ENCODE measurements at places on chromosomes 5 and 9.

DNA sequence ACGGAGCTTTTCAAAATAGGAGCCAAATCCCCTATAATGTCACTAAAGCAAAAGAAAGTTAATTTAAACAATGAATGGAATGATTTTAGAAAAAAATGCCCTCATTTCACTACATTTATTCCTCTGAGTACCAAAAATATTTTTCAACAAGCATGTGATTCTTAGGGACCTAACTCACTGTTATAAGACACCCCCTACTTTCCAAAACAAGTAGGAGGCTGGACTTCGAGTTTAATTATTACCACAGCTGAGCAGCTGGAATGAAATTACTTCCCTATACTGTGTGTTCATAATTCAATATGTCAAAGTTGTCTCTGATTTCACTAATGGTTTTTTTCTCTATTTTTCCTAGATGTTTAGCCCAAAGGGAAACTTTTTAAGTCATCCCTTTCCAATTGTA is 61.6 kb downstream of the SAXO1 start:
- DNase-seq, result no peak

- DNase-seq, result no peak
Measured at GRCh38 chr5:518721-519120, 5.5 kb downstream of the SLC9A3 start.

DNA sequence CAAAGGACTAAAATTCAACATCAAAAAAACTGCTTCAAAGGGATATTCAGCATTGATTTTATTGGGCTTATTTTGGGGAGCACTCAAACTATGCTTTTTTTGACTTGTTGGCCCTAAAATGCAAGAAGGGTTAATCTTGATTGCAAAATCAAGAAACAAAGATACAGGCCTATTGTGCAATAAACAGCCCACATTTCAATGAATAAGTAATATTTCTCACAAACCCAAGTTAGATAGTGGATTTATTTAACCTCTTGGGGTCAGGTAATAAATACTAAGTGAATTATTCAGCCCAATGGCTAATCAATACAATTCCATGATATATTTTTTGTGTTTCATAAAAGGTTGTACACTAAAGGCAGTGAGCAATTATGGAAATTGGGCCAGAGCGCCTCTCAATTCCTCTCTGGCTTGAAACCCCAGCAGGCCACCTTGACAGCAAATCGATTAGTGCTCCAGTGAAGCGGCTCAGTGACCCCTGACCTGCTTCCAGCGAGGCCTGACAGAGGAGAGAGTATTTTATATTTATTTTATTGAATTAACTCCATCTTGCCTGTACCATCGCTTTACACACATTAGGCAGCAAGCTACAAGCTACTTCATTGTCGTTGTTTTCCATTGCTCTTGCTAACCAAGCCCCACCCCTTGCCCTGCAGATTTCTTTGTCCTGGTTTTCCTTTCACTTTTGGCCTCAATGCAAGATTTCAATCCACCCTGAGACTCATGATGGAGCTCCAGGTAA is 65.5 kb downstream of the EBF1 start:
- DNase-seq, result no peak

- no peak for DNase-seq
Measured at GRCh38 chr9:69086769-69087168, 51.2 kb downstream of the FXN start.

DNA sequence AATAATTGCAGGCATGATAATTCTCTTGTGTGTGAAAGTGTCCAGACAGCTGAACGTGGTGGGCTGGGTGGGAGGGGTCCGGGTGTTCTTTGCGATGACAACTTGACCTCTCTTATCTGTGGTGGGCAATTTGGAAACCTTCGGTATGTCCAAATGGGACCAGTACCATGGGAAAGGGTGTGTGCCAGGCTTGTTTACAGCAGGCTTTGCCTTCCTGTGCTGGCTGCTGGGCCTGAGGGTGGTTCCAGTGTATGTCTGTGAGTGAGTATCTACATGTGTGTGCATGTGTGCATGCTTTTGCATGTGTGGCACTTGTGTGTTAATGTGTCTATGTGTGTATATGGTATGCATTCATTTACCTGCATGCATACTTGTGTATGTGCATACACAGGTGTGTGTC is 166.4 kb downstream of the GADD45G start:
- DNase-seq, result no peak

DNA sequence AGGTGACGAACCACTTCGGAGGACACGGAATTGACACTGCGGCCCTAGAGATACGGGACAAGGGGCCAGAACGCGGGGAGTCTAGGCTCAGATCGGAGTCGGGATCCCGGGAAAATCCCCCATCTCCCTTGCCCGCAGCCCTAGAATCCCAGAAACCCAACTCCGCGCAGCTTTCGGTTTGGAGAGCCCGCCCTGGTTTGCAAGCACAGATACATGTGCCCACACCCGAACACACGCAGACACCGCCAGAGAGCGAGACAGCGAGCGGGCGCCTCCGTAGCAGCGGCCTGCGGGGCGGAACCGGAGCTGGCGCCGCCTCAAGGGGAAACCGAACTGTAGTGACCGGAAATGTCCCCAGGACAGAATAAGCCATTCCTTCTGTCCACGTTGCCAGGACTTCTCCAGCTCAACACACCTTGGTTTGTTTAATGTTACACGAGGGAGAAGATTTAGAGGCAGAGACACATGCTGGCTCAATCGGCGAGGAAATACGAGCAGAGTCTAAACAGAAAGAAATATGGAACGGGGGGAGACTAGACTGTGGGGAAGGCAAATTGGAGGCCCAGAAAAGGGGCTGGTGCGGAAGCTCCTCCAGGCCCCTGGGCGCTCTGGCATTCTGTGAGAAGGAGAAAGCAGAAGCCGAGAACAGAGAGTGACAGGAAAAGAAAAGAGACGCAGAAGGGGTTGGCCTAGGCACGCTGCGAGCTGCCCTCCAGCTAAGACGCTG is 2.9 kb upstream of the PAX5 start:
- peak; percentile 43 for DNase-seq

- DNase-seq, result no peak
Measured at GRCh38 chr5:180128671-180129261, 57.2 kb upstream of the RNF130 start.

DNA sequence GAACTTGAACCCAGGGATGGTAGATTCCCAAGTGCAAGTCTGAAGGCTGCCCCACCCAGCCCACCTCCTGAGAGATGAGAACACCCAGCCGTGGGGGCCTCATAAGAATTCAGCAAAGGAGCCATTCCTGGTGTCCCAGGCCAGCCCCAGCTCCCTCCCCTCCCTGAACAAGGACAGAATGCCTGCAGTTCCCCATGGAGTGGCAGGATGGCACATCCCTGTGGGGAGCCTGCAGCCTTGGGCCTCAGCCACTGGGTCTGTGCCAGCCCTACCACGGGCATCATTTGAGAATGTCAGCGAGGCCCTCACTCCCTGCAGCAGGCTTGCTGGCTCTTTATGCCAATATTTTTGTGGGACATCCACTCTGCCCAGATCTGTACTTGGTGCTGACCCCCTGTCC is 36.2 kb upstream of the RAPGEF1 start:
- no peak for DNase-seq

DNA sequence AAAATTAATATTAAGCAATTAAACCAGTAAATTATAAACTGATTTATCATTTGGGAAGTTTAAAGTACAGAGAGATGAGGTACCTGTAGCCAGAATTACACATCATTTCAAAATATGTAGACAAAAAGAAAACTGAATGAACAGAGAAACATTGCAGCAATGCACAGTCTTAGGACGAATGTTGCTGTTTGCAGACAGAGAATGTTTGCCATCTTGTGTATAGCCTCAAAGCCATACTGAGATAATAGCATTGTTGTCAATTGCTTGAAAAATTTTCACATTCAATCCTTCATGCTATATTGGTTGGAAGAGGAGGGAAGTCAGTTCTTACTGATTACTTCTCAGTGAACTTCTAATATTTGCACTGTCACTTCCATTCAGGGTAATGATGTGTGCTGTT is 326.2 kb downstream of the PRR16 start:
- no peak for DNase-seq

GRCh38 chr5:31470608-31471007 is 61.3 kb downstream of the DROSHA start:
- DNase-seq, result no peak

- no peak for DNase-seq
Measured at GRCh38 chr5:151581812-151582583, 9.1 kb downstream of the FAT2 start.

GRCh38 chr9:86642721-86643120 is 288.5 kb upstream of the TUT7 start:
- no peak for DNase-seq

DNA sequence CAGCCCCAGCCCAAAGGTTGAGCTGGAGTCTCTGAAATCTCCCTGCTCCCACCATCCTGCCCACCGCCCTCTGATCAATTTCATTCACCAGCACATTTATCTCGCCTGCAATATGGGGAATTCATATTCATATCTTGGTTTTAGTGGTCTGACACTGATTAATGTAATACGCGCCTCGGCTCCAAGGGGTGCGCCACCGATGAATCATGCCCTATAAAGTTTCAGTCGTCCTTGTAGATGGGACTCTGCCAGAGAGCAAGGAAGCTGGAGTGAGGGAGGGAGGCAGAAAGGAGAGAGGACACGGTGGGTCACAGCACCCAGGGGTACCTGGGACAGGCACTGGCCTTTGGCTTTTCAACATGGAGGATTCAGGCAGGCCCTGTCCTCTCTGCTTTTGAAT is 8.9 kb downstream of the IRX1 start:
- DNase-seq, result no peak

- DNase-seq, result no peak
Measured at GRCh38 chr9:138112791-138113600, 235.4 kb downstream of the CACNA1B start.

GRCh38 chr5:132024789-132025402 is 13.4 kb upstream of the ACSL6 start:
- no peak for DNase-seq

DNA sequence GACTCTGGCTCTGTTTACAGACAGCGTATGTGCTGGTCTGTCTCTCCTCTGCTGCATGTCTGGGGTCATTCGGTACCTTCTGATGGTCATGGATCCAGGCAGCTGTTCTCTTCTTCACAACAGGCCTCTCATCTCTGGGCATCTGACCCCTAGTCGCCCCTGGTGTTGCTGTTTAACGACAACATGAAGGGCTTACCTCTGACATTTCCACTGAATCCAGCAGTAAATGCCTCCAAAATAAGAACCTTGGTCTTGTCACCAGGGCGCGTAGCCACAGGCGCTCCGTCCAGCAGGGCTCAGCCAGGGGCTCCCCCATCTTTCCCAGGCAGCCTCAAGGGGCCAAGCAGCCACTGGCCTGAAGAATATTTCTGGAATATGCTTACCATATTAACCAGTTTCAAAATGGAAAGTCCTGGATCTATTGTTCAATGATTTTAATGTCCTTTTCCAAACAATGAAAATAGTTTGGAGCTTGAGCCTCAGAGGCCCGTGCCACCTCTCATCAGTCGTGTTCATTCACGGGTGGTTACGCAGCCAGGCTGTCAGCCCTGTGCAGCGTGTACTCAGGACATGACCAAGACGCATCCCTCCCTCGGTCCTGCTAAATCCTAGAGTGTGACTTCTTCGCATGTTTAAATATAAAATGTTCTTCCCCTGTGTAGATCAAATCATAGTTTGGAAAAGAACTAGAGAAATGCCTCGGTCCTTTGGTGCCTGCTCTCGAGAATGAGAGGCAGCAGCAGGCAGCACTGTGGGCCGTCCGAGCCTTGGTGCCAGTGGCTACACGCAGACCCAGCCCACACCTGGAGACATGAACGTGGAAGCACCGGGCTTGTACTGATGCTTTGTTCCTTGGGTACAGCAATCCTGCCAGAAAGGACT is 30.1 kb upstream of the LRRC14B start:
- no peak for DNase-seq

- no peak for DNase-seq
Measured at GRCh38 chr9:89020754-89021153, 29.5 kb downstream of the S1PR3 start.

GRCh38 chr9:108793573-108793972 is 62.2 kb downstream of the ACTL7B start:
- no peak for DNase-seq

DNA sequence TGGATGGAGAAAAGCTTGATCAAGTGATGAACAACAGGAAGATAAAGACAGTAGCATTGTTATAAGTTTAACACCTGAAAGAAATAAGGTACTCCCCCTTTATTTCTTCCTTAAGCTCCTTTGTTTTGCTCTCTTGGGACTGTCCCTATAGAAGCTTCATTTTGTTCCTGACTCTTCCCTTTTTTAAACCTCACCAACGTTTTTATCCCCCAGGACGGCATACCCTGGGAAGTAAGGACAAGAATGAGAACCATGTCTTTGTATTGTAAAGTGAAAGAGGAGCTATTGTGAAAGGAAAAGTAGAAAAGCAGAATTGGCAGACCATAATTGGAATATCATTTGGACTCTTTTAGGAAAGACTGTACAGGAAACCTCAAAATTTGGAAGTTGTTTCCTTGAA is 1368.6 kb upstream of the C9orf72 start:
- no peak for DNase-seq

GRCh38 chr9:111983484-111983908 is 86.9 kb downstream of the UGCG start:
- no peak for DNase-seq

- no peak for DNase-seq
Measured at GRCh38 chr5:10511741-10512640, 51.9 kb upstream of the ANKRD33B start.

- no peak for DNase-seq
Measured at GRCh38 chr5:168110384-168110783, 181.1 kb upstream of the WWC1 start.

DNA sequence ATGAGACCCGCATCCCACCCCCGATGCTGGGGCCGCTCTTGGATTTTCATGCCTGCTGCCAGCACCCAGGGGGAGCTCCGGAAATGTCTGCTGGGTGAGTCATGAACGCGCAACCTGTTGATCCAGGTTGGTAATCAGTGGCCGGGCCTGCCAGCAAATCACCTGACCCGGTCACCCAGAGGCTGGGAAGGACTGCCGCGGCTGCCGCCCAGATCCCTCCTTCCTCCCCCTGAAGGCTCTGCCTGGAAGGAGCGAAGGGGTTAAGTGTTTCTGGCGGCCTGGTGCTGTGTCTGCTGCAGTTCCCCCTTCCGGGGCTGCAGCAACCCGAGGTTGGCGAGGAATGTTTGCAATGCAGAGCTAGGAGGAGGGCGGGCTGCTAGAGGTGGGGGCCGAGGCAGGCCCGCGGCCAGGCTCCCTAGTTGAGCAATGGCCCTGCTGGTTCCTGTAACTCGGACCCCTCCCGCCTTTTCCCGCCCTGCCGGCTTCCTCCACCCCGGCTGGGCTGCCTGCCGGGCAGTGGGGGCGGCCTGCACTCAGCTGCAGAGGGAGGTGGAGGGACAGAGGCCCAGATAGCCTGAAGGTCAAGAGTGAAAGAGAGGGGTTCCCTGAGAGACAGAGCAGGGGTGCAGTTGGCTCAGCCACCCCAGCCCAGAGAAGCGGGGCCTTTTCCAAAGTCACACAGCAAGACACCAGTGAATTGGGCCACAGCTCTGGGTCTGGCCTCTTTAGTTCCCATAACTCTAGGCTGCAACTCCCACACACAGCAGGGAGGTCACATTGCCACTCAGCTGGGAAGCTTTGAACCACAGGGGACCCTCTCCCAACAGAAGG is 156.3 kb upstream of the IER5L start:
- peak; percentile 25 for DNase-seq

- no peak for DNase-seq
Measured at GRCh38 chr5:35252963-35253362, 22.7 kb upstream of the PRLR start.
